Activated naive CD8-positive, alpha-beta T cell treated with anti-CD3 and anti-CD28 coated beads, Interleukin-2, amount 10 ng/mL, durations not matched to agents 7 days and 5 days (primary cell): ENCODE measurements at places on chromosomes 7 and 10. TPM values are rescaled to one million over a fixed set of nuclear protein-coding genes. Genes with fewer than 3 reads are reported as not detected.

DNA sequence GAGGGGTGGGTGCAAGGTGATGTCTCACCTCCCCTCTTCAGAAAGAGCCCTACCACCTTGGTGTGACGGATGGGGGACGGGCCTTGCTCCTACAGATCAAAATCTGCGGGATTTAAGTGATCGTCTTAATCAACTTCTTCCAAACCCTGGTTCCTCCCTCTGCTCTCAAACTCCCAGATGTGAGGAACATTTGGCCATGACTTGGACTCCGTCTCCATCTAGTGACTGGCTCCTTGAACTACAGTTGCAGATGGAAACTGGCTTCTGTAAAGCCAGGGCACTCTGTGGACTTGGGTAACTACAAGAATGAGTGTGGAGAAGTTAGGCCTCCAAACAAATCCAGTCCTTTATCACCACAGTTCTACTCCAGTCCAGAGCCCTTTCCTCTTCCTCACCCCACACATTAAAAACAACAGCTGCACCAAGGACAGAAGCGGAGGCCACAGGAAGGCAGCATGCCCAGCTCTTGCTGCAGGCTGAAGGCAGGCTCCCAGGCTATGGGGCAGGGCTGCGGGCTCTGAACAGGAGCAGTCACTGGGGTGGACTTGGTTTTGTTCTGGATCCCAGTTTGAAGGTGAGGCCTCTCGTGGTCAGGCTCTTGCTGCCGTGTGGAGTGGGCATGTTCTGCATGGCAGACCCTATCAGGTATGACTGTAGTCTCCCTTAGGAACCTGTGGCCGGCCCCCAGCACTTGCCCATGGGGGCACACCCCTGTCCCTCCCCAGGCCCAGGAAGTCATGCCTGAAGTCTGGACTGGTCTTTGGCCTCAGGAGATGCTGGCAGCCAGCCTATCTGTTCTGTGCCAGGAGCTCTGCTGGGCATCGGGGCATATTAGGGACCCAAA is 79.4 kb downstream of the VWC2 start:
- no peak for DNase-seq
- no peaks in the 10 kb centered on the region for H3K27me3 ChIP-seq
- no peaks in the 10 kb centered on the region for H3K36me3 ChIP-seq
- H3K27ac ChIP-seq, result no peak overlapping the region

DNA sequence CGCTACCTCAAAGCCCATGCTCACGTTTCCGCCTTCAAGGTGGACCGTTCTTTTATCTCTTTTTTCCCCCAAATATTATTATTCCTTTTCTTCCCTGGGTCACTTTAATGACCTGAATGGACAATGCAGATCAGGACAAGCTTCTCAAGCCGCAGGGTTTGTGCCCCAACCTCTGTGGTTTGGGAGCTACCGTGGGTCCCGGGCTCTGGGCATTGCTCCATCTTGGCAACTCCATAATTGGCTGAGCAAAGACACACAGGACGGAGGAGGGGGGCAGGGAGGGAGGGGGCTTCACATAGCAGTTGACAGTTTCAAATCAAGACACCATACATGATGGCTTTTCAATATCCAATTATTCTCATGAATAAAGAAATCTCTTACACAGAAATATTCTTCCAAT is 308.1 kb upstream of the FZD8 start:
- no peaks in the 10 kb centered on the region for H3K36me3 ChIP-seq
- H3K4me1 ChIP-seq, result no peaks in the 10 kb centered on the region
- H3K4me3 ChIP-seq, result no peak overlapping the region
- H3K27ac ChIP-seq, result no peak overlapping the region
- DNase-seq, result no peak
- no peaks in the 10 kb centered on the region for H3K27me3 ChIP-seq

DNA sequence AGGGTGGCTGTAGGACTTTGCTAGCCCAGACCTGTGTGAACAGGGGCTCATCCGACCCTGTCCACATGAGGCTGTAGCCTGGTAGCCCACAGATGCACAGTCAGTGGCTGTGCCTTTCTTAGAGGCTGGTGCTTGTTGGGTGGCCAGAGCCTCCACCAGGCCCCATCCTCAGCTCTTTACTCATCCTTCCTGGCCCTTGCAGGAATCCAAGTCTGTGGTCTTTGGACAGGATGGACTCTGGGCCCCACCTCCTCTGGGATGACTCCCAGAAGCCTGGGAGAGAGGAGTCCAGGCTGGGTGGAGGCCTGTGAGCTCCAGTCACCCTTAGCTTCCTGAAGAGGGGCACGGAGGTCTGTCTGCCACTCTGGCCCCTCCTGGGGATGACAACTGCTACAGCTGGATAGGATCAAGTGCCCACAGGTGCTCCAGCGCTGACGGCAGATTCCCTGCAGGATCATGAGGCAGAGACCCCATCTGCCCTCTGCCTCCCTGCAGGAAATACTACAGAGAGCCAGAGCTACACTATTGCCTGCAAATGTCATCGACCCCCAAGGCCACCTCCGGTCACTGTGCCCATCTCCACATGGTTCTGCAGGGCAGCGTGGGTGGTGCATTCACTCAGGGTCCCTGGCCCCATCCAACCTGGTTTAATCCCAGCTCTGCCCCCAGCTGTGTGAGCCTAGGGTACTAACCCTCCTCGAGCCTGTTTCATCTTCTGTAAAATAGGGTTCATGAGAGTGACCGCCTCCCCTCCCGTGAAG is 114.5 kb downstream of the PTPN20 start:
- no peak overlapping the region for H3K4me3 ChIP-seq
- no peak overlapping the region for H3K27ac ChIP-seq

DNA sequence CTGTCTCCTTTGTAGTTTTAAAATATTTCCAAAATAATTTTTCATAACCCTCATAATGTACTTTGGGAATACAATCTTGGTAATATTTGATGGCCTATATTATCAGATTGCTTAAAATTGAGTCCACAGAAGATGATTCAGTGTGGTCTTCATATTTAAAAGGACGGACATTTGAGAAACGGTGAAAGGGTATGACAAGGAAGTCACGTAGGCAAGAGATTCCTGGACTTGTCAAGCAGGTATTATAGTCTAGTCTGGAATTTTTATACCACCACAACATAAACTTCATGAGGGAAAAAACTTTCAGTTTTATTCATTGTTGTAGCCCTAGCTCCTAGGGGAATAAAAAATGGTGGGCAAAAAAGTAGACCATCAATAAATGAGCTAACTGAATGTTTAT is 82.3 kb downstream of the KMT2E start:
- no peak overlapping the region for H3K27ac ChIP-seq
- H3K27me3 ChIP-seq, result no peaks in the 10 kb centered on the region
- no peak for DNase-seq
- peaks cover 23% of the 10 kb centered on the region for H3K4me1 ChIP-seq
- peaks cover 38% of the 10 kb centered on the region for H3K36me3 ChIP-seq

DNA sequence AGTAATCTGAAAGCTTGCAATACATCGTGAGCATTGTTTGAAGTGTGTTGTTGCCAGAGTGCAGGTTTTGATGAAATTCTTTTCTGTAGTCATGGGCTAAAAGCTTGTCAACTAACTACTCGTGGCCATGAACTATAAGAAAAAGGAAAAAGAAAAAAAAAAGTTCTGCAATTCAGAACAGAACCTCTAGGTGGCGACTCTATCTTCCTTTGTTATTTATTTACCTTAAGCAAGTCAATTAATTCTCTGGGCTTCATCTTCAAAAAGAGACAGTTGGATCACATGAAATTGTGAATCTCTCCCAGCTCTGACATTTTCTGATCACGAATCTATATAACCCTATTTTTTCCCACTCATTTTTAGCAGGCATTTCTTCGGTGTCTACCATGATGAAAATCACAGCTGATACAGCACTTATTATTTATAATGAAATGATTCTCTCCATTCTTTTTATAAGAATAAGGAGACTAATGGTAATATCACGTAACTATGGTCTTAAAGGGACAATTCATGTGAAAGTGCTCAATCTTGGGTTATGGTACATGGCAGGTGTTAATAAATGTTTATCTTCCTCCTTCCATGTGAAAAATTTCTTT is 18.8 kb downstream of the TMEM196 start:
- no peak for DNase-seq
- no peaks in the 10 kb centered on the region for H3K4me1 ChIP-seq
- peaks cover 4% of the 10 kb centered on the region for H3K27me3 ChIP-seq
- H3K36me3 ChIP-seq, result no peaks in the 10 kb centered on the region
- no peak overlapping the region for H3K4me3 ChIP-seq
- no peak overlapping the region for H3K27ac ChIP-seq

DNA sequence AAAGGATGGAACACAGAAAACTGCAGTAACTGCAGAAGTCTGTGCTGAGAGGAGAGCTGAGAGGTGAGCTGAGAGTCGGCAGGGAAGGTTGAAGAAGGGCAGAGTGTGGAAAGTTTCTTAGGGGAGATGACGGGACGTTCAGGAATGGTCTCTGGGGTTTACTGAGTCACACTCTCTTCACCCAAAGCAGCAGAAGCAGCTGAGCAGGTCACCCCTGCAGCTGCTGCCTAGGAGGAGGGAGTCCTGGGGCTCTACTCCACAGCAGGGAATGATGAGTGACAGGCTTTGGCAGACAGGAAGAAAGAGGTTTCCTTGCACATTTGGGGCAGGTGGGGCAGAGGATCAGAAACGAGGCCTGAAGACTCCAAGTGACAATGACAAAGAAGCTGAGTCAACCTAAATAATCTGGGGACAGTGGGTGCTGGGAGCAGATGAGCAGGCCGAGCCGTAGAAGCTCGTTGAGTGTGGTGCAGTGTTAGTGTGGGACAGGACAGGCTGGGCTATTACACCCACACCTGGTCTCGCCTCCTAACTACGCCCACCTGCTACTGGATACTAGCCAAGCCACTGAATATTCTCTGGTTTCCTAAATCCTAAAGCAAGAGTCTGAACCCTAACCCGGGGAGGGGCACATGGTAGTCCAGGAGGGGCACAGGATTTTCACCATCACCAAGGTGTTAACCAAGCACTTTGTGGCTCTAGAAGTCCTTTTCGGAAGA is 24.9 kb downstream of the BEND7 start:
- no peaks in the 10 kb centered on the region for H3K36me3 ChIP-seq
- DNase-seq, result no peak
- H3K27ac ChIP-seq, result no peak overlapping the region
- peaks cover 9% of the 10 kb centered on the region for H3K27me3 ChIP-seq
- no peaks in the 10 kb centered on the region for H3K4me1 ChIP-seq

DNA sequence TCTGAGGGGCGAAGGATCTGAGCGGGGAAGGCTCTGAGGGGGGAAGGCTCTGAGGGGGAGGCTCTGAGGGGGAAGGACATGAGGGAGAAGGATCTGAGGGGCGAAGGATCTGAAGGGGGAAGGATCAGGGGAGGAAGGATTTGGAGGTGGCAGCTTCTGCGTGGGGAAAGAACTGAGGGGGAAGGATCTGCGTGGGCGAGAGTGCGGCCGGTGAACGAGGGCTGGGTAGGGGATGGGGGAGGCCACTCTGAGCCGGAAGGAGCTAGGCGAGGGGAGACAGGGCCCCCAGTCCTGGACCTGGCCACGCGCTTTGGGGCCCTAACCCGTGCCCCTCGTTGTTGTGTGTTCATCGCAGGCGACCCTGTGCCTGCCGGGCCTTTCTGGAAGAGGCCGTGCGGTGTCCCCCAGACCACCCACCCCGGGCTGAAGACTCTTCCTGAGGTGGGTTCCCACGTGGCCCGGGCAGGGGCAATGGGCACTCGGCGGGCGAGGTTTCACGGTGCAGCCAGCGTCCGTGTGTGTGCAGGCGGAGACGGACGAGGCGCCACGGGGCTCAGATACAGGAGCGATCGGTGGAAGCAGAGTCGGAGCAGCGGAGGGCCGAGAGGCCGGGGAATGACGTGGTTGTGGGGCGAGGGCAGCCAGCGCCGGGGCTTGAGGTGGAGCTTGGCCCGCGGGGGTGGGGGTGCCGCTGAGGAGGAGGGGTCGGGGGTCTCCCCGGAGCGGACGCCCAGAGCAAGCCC is 2.0 kb downstream of the CALY start:
- peak overlapping the region; percentile 49 for H3K27ac ChIP-seq
- peaks cover 40% of the 10 kb centered on the region for H3K27me3 ChIP-seq
- DNase-seq, result no peak
- peaks cover 1% of the 10 kb centered on the region for H3K4me1 ChIP-seq

DNA sequence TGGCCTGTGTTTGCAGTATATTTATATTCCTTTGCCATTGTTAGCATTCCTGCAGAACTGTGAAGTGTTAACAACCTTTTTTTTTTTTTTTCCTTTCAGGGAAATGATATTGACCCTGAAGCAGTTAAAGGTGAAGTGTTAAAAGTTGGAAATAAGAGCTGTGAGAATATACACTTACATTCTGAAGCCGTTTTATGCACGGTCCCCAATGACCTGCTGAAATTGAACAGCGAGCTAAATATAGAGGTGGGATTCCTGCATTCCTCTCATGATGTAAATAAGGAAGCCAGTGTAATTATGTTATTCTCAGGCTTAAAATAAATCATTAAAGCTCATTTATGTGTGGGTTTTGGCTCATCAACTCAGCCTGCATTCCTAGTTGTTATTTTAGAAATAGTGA is 92.8 kb upstream of the CAPZA2 start:
- H3K36me3 ChIP-seq, result no peaks in the 10 kb centered on the region
- H3K4me1 ChIP-seq, result no peaks in the 10 kb centered on the region
- no peak overlapping the region for H3K27ac ChIP-seq
- no peak for DNase-seq

GRCh38 chr7:137313201-137313600 is 30.3 kb downstream of the PTN start:
- DNase-seq, result no peak
- H3K27ac ChIP-seq, result no peak overlapping the region

DNA sequence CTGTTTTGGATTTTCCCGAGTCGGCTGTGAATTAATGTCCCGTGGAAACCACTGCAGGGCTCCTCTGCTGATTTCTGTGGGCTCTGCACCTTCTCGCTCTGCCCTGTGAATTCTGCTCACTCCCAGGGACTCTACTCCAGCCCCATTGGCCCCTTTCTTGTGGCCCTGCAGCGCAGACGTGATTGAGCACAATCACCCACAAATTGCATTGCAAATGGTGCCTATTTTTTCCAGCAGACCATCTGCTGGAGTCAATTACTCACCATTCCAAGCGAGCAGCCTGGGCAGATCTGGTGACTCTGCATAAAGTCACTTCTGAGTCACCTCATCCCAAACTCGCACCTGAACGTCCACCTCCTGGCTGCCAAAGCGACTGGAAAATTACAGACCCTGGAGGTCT is 235.8 kb downstream of the PAXIP1 start:
- H3K4me1 ChIP-seq, result no peaks in the 10 kb centered on the region
- DNase-seq, result no peak
- H3K4me3 ChIP-seq, result no peak overlapping the region
- peaks cover 2% of the 10 kb centered on the region for H3K27me3 ChIP-seq
- no peaks in the 10 kb centered on the region for H3K36me3 ChIP-seq

- no peaks in the 10 kb centered on the region for H3K36me3 ChIP-seq
- no peak for DNase-seq
- no peak overlapping the region for H3K4me3 ChIP-seq
Measured at GRCh38 chr10:58754469-58755339, 242.0 kb downstream of the BICC1 start.

- no peak overlapping the region for H3K4me3 ChIP-seq
- no peaks in the 10 kb centered on the region for H3K36me3 ChIP-seq
- DNase-seq, result no peak
Measured at GRCh38 chr7:41643616-41644015, 59.3 kb downstream of the INHBA start.

The HOXA4 gene
- total RNA-seq, result 0.17 TPM

The STEAP1 gene
- total RNA-seq, result not detected

The EBLN1 gene
- not detected for total RNA-seq

The GRIFIN gene
- total RNA-seq, result not detected

The ACSL5 gene
- total RNA-seq, result 55.8 TPM

The C10orf90 gene
- total RNA-seq, result not detected

The PPIA gene
- 1,692 TPM for total RNA-seq

The FOXP2 gene
- not detected for total RNA-seq
